ENCODE measurements at places on chromosomes 3 and 15.

DNA sequence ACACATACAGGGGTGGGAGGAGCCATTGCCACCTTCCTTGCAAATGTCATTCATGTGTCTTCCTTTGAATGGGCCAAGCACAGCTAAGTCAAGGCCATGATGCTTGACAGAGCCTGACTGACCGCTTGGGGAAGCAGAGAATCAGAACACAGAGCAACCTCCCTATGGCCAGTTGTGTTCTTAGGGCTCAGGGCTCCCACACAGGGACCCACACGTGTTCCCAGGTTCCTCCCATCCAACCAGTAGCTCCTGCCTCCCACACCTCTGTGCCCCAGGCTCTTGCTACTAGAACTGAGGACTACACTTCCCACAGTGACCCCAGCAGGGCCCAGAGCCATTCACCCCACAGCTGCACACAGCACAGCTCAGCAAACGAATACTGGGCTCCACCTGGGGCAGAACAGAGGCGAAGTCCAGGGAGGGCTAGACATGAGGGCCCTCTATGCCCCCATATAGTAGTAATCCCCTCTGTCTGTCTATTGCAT is 42.9 kb downstream of the KLF15 start:
- DNase-seq, result no peak

- no peak for DNase-seq
Observed at GRCh38 chr3:134369861-134370596, 4.2 kb downstream of the AMOTL2 start.

GRCh38 chr15:96297783-96298182 is 32.7 kb upstream of the NR2F2 start:
- DNase-seq, result no peak

GRCh38 chr3:14460342-14461005 is 58.1 kb downstream of the SLC6A6 start:
- DNase-seq, result no peak

GRCh38 chr3:72680766-72681165 is 167.5 kb downstream of the SHQ1 start:
- DNase-seq, result no peak

GRCh38 chr3:170471149-170471548 is 52.5 kb downstream of the CLDN11 start:
- DNase-seq, result no peak

DNA sequence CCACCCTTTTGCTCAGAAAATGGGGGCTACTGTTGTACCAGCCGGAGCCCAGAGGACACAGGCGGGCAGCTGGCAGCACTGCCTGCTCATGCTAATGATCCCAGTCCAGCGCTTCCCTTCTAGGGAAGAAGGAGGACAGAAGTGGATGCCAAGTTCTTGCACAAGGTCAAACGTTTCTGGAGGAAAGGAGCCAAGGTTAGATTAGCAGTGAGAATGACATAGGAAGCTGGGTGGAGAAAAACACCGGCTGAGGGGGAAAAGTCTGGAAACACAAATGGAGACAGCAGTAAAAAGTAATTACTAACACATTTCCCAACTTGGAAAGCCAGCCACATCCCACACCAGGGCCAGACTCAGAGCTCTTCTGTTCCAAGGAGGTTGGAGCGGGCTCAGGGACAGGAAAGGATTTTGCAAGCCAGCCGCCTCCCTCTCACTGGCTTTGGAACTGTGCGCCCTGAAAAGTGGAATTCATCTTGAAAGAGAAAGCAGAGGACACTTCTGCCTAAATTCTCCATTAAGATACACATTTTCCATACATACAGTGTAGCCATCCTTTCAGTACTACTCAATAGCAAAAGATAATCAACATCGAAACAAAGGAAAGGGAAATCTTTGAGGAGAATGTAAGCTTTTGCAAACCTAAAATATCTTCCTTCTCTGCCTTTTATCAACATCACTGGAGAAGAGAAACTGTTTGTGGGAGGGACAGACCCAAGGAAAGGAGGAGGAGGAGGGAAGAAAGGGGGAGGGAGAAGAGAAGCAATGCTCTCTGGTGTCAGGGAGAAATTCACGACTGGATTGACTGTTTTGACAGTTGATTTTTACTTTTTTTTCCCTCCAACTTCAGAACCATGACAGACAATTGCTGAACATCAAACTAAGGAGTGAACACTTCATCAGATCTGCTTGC is 133.6 kb downstream of the CD47 start:
- DNase-seq, result no peak

GRCh38 chr3:11638495-11639358 is 5.0 kb downstream of the VGLL4 start:
- no peak for DNase-seq

GRCh38 chr3:116443191-116443661 is 2.1 kb downstream of the LSAMP start:
- DNase-seq, result no peak

- DNase-seq, result no peak
Observed at GRCh38 chr3:108673988-108674661, 83.1 kb downstream of the RETNLB start.

GRCh38 chr15:38463893-38464292 is 10.0 kb downstream of the FAM98B start:
- no peak for DNase-seq

GRCh38 chr3:99884484-99884883 is 66.8 kb downstream of the CMSS1 start:
- DNase-seq, result no peak

GRCh38 chr3:155553780-155554179 is 191.1 kb downstream of the PLCH1 start:
- no peak for DNase-seq

DNA sequence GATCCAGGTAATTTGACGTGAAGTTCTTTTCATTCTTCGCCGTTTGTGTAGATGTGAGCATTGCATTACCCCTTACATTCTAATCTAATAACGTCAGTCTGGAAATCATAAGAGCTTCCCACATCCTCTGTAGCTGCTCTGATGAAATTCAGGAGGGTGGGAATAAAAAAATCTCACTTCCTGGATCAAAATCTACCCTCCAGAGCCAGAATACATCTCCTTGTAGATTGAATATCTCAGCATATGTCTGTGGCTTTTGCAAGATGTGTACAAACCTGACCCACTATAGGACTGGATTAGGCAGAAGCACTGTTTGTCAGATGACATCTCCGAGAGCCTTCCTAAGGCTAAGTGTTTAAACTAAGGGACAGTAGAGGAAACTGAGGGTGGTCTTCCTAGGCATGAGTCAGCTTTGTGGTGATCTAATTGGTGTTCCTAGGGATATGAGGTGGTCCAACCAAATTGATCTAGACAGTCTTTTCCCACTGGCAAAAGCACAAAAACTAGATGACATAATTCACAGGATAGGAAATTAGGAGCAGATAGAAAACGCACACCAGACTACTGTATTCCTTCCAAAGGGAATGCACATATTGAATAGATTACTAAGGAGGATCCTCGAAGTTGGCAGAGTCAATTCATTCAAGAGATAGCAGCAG is 216.3 kb upstream of the LRTM1 start:
- DNase-seq, result no peak

- no peak for DNase-seq
Observed at GRCh38 chr15:77347197-77347596, 72.7 kb downstream of the PEAK1 start.

GRCh38 chr3:38581774-38582173 is 67.7 kb downstream of the SCN5A start:
- no peak for DNase-seq

DNA sequence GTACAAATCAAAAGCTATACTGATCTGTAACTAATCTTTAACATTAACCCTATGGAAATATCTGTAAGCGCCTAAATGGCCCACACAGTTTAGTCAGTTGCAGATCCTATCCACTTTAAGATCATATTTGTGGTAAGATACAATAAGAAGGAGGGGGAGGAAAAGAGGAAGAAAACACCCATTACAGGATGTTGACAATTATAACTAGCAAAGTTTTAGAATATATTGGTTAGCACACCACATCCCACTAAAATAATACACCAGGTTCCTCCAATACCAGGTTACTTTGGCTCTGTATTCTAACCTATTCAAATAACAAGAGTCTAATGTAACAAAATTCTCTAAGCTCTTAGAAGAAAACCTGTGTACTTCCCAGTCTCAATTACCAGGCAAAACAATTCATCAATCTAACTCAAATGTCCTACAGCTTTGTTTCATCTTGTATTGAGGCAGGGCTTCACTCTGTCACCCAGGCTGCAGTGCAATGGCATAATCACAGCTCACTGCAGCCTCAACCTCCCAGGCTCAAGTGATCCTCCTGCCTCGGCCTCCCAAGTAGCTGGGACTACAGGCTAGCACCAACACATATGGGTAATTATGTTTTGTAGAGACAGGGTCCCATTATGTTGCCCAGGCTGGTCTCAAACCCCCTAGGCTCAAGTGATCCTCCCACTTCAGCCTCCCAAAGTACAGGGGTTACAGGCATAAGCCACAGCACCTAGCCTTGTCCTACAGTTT is 4.2 kb downstream of the SLC4A7 start:
- DNase-seq, result peak; percentile 49

DNA sequence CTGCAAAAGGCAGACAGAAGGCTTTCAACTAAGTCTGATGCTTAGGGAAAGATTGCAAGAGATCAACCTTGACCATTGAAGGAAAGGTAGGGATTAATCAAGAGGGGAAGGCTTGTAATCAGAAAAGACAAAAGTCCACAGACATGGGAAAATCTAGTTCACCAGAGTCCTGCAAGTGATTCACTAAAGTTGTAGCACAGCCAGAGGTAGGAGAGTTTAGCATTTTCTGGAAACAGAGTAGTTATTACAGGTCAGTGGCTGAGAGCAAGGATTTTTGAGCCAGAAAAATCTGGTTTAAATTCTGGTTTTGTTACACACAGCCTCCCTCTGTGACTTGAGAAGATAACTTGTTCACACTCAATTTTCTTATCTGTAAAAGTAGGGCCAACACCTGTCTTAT is 35.3 kb upstream of the DPPA4 start:
- no peak for DNase-seq

DNA sequence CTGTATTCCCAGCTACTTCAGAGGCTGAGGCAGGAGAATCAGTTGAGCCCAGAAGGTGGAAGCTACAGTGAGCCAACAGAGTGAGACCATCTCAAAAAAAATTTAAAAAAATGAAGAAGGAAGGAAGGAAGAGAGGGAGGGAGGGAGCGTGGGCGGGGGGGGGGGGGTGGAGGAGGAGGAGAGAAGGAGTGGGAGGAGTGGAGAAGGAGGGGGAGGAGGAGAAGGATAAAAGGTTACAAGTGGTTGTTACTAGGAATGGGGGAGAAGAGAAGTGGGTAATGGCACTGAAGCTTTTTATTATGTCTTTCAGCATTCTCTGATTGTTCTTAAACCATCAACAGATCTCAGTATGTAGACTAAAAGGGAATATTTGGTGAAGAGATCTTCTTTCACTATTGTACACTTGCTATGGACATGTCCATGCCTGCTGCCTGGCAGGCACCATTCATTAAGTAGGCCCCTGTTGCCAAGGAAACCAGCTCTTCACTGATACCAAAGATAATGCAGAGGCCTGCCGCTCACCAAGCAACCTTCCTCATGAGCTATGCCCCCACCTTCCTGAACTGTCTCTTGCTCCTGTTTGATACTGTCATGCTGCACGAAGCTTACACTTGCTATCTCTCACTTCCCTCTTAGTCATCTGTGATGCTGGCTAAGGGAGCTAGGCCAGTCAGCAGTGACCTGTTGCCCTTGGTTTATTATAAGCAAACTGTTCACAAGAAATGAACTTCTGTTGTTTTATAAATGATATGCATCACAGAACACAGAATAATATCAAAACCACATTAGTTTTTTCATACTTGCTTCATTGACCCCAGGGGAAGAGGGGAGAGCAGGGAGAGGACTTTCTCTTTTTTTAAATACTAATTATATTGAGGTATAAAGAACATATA is 23.1 kb downstream of the EPM2AIP1 start:
- DNase-seq, result peak; percentile 71

DNA sequence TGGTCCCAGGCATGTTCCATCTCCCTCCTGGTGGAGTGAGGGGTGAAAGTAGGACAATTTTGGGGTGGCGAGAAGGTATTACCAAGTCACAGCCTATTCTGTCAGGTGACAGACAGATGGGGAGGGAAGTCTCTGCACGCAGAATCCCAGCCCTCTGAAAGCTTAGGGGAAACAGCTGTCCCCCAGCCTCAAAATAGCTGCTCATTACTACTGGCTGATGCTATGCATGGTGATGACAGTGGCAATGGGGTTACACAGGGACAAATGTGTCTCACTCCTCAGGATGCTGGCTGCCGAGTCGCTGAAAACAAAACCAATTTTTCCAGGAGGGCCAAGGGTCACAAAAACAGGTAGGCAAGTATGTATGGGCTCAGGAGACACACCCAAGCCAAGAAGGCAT is 68.8 kb upstream of the OXTR start:
- no peak for DNase-seq

- no peak for DNase-seq
Observed at GRCh38 chr3:185844051-185844450, 19.2 kb upstream of the IGF2BP2 start.

GRCh38 chr3:194592798-194593752 is 40.1 kb downstream of the TMEM44 start:
- no peak for DNase-seq

GRCh38 chr3:8312685-8313084 is 188.9 kb upstream of the LMCD1 start:
- DNase-seq, result no peak

DNA sequence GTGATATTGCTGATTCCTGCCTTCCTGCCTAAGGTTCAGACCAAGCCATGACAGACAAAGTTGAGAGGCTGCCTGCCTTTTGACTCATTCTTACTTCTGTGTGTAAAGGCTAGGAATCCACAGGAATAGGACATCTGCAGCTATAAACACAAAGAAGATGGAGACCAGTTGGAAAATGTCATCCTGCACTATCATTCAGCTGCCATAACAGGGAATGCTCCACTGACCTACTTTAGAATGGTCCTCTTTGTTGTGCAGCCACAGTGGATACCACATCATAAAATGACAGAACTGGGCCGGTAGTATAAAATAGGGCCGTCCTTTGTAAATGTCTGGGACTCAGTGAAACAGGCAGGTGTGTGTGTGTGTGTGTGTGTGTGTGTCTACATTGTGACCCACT is 75.1 kb downstream of the STAC start:
- DNase-seq, result no peak

DNA sequence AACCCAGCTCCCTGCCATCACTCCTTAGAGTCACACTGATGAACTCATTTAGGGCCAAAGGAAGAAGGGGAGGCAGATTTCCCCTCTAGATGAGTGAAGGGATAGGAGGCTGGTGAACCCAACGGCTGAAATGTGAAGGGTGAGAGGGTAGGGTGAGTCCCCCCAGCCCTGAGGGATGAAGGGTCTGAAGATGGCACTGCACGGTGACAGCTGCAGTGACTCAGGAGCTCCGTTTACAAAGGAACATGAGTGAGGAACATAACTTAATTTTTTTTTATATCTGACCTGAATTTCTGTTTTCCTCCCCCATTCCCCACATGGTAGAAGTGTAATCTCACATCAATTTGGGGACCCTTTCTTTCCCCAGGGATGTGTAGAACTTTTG is 14.0 kb downstream of the SNX33 start:
- DNase-seq, result no peak

- no peak for DNase-seq
Observed at GRCh38 chr3:59998058-59998457, 948.2 kb upstream of the CFAP20DC start.

DNA sequence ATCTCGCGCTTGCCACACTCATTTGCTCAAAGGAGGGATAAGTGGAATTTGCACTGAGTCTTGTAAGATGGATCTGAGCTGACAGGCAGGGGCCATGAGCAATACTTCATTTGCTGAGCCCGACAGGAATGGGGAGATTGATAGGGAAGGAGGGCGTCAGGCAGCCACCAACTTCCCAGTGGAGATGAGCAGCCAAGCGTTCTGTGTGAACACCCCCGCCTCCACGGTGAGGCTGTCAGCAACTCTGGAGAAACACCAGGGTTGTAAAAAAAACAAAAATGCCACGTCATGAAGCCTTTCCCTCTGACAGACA is 36.8 kb downstream of the TLE3 start:
- no peak for DNase-seq

- DNase-seq, result no peak
Observed at GRCh38 chr15:42863572-42864239, 56.9 kb downstream of the TTBK2 start.

Measured in CD4-positive, alpha-beta T cell treated with Interleukin-21 for 1 hour (primary cell).